ENCODE measurements at places on chromosomes 6 and 20.

GRCh38 chr6:97066056-97066455, 141.5 kb downstream of the KLHL32 start:
- DNase-seq = no peak

- no peak for DNase-seq
Measured at GRCh38 chr6:152301021-152301764, 336.0 kb downstream of the SYNE1 start.

DNA sequence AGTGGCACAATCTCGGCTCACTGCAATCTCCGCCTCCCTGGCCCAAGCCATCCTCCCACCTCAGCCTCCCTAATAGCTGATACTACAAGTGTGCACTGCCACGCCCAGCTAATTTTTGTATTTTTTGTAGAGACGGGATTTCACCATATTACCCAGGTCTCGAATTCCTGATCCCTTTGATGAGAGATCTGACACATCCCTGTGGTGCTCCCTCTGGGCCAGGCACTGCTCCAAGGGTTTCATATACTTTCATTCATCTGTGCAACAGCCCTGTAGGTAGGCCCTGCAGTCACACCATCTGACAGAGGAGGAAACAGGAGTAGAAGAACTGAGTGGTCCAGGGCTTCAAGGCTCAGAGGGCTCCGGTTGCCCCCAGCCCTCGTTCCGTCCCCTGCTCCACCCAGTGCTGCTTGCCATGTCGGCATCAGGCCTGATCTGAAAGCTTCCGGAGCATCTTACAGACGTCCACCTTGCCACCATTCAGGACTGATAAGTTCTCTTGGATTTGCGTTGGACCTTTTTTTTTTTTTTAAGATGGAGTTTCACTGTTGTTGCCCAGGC, 3.3 kb downstream of the ZGPAT start:
- no peak for DNase-seq

GRCh38 chr6:151506761-151507160, 12.9 kb downstream of the CCDC170 start:
- DNase-seq = no peak

Data from T-helper 1 cell (primary cell).